HT-29 (cell line): ENCODE measurements at places on chromosomes 11 and 22. TPM values are rescaled to one million over a fixed set of nuclear protein-coding genes. Genes with fewer than 3 reads are reported as not detected.

DNA sequence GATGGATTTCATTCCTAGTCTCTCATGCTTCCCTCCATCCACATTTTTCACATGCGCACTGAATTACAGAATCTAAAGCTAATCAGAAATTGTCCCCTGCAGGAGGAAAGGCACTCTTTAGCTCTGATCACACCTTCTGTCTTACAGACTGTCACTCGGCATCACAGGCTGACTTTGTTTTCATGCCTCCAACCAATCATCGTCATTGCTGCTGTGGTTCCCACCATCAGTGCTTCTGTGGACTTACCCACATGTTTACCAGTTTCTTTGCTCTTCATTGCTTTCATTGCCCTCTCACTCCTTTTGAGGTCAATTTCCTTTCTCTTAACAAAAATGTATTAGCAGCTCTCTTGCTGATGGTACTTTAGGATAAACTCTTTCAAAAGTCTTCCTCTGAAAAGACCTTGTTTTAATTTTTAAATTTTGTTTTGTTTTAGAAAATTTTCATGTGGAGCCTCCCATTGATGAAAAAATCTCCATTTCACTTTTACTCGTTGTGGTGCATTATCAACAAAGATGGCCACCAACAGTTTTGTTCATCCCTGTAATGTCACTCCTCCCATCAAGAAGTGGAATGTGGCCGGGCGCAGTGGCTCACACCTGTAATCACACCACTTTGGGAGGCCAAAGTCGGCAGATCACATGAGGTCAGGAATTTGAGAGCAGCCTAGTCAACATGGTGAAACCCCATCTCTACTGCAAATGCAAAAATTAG is 20.2 kb upstream of the TREH start:
- DNase-seq = no peak

GRCh38 chr11:16788141-16789062 is 50.0 kb downstream of the C11orf58 start:
- DNase-seq = peak; percentile 90

- no peak for DNase-seq
Observed at GRCh38 chr11:93841446-93841845, 9.0 kb downstream of the VSTM5 start.

GRCh38 chr11:87092159-87092558 is 54.4 kb downstream of the TMEM135 start:
- no peak for DNase-seq

DNA sequence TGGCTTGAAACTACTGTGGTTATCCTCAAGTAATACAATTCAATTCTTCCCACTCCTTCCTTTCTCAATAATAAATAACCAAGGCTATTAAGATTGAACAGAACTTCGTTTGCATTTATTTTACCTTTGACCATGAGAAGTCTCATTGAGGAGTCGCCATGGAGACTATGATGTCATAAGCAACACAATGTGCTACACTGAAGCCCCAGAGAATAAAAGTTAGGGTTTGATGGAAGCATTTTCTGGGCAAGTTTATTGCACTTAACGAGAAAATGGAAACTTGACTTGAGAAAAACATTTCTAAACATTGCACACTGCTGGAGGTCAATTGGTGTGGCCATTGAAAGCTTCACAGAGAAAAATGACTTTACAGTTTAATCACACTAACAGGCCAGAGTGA is 121.5 kb downstream of the FAM76B start:
- no peak for DNase-seq

DNA sequence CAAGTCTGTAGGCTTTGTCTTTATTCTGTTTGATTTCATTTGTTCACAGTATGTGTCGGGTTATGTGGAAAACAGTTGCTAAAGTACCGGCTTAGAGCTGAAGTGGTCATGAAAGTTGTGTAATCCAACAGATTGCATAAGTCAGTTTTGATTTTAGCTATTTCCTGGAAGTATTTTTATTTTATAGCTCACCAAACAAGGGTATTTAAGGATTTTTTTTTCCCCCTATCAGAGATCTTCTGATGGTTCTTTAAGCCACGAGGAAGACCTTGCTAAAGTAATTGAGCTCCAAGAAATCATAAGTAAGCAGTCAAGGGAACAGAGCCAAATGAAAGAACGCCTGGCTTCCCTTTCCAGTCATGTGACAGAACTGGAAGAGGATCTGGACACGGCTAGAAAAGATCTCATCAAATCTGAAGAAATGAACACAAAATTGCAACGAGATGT is 55.9 kb downstream of the PPFIA1 start:
- no peak for DNase-seq

GRCh38 chr11:119284344-119285157 is 32.4 kb downstream of the MCAM start:
- peak; percentile 67 for DNase-seq

GRCh38 chr22:49751966-49752597 is 75.6 kb downstream of the BRD1 start:
- DNase-seq = no peak

- no peak for DNase-seq
Observed at GRCh38 chr11:31818874-31819331, 7.8 kb upstream of the PAX6 start.

GRCh38 chr22:46636221-46637002 is 16.2 kb downstream of the GRAMD4 start:
- DNase-seq = no peak

DNA sequence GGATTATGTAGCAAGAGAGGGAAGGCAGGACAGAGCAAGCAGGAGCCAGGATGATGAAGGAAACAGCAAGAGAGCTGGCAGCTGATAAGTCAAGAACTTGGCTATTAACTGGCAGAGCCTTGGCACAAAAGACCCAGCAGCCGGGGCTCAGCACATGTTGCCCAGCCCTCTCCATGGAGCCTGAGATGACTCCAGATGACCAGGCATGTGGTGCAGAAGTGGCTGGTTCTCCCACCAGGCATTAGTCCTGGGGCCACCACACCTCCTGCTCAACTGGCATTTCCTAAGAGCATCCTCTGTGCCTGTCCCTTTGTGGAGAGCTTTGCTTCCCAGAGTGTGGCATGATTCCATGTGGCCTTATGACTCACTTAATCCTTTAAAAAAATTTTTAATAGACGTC is 522.6 kb downstream of the MN1 start:
- DNase-seq = no peak

- DNase-seq = no peak
Observed at GRCh38 chr11:10551845-10552352, 10.9 kb upstream of the RNF141 start.

- peak; percentile 91 for DNase-seq
Observed at GRCh38 chr11:87421422-87421821, 383.7 kb downstream of the TMEM135 start.

GRCh38 chr11:95697614-95698408 is 91.8 kb downstream of the FAM76B start:
- no peak for DNase-seq

The IL18BP gene
- total RNA-seq = 3.4 and 5.8 TPM in 2 replicates

The SYT13 gene
- 10.1 and 17.6 TPM in 2 replicates for total RNA-seq

The OR52R1 gene
- not detected in 2 replicates for total RNA-seq

The TSGA10IP gene
- not detected in 2 replicates for total RNA-seq

The OR10A2 gene
- total RNA-seq = not detected in 2 replicates

The OR5M10 gene
- total RNA-seq = not detected in 2 replicates

The INSC gene
- 0.29 and 1.7 TPM in 2 replicates for total RNA-seq
